ENCODE measurements at places on chromosomes 16 and 17.

DNA sequence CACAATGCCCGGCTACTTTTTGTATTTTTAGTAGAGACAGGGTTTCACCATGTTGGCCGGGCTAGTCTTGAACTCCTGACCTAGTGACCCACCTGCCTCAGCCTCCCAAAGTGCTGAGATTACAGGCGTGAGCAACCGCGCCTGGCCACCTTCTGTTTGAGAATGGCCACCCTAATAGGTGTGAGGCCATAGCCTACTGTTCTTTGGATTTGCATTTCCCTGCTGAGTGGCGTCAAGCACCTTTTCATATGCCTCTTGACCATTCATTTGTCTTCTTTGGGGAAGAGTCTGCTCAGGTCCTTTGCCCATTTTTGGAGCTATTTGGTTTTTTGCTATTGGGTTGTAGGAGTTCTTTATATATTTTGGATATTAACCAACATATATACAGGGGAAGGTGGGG lies 276.7 kb downstream of the PARN start:
- no peak for DNase-seq

DNA sequence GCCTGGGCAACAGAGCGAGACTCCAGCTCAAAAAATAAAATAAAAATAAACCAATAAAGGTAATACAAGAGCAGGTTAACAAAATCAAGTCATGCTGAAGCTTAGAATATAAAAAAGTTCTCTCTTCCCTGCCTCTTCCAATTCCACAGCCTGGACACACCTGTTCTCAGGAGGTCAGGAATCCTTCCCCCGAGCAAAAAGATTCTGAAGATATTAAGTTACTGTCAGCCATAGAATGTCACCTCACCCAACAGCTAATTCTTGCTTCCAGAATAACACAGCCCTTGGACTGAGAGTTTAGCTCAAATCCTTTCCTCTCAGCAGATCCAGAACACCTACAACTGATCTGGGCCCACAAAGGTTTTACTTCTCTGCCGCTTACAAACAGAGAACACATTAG lies 27.1 kb downstream of the SLC39A11 start:
- no peak for DNase-seq

DNA sequence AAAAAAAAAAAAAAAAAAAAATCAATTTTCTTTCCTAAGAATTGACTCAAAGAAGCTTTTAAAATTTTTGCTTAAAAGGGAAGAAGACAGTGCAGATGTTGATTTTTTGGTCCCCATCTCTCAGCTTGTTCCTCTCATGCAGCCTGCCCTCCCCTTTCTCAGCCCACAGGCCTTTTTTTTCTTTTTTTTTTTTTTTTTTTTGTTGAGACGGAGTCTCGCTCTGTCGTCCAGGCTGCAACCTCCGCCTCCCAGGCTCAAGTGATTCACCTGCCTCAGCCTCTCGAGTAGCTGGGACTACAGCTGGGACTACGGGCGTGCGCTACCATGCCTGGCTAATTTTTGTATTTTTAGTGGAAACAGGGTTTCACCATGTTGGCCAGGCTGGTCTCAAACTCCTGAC lies 17.7 kb downstream of the YPEL2 start:
- DNase-seq = no peak

- no peak for DNase-seq
Observed at GRCh38 chr17:69679829-69680228, 265.3 kb downstream of the MAP2K6 start.

DNA sequence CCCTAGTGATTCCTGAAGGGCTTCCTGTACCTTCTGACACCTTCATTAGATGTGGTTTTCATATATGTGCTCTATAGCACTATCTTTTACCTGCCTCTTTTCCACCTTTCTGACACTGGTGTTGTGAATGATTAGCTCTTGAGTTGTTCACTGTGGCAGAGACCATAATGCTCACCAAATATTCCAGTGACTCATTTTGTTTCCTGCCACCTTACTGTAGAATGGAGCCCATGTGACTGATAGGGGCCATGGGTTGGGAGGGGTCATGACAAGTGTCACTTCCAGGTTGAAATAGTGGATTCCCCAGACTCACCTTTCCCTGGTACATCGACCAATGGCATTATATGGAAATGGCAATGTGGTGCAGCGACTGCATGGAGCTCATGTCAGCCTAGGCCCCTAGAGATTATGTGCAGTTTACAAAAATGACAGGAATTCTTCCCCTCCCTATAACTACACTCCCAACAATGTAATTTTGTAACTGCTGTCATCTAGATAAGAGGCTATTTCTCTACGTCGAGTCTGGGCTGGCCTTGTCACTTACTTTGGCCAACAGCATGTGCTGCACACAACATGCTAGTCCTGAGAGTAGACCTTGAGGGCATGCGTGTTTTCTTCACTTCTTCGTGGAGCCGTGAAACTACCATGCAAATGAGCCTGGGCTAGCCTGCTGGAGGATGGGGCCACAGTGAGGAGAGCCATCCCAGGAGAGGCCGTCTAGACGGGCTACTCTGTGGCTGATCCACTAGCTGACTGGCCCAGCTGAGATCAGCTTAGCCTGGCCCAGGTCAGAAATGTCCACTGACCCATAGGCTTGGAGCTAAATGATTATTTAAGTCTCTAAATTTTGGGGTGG lies 409.5 kb downstream of the CA10 start:
- DNase-seq = no peak

DNA sequence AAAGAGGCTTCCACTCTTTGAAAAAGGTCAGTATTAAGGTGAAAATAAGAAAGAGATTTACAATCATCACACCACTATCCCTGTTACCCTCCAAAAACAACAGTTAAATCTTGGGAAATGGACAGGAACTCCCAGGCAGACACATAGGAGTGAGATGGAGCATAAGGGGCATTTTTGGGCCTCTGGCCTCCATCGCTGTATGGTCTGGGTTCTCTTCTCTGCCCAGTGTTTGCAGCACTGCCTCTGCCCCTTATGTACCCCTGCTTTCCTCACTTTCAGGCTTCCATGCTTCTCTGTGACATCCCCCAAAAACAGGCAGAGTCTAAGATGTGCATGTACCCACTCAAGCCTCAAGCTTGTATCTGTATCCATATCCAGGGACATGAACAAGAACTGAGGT lies 630 bp upstream of the HOXB2 start:
- no peak for DNase-seq

DNA sequence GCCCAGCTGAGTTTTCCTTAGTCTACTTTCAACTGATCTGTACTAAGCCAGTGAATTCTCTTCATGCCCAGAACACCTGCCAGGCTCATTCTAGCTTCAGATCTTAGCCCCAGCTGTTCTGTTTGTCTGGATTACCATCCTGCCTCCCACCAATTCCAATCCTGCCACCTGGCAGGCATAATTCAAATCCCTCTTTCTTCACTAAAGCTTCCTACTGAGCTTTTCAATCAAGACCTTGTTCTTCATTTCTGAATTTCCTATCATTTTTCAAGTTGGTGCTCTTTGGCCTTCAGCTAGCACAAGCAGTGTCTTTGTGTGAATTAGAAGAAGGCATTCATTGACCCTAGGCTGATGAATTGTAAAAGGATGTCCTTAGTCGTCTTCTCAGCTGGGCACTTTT lies 357.6 kb downstream of the UTP18 start:
- no peak for DNase-seq

DNA sequence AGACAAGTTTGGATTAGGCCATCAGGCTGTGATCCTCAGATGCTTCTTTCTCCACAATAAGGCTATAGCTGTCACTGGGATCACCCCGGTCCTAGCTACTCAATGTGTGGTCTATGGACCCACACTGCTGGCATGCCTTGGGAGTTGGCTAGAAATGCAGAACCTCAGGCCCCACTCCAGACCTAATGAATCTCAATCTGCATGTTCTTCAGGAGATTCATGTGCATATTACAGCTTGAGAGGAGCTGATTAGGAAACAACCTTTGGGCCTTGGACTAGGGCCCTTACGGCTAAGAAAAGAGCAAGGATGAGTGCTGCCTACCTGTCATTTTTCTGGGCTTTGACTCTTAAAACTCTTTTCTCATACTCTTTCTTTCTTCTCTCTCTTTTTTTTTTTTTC lies 7.5 kb downstream of the ADAT1 start:
- DNase-seq = no peak

DNA sequence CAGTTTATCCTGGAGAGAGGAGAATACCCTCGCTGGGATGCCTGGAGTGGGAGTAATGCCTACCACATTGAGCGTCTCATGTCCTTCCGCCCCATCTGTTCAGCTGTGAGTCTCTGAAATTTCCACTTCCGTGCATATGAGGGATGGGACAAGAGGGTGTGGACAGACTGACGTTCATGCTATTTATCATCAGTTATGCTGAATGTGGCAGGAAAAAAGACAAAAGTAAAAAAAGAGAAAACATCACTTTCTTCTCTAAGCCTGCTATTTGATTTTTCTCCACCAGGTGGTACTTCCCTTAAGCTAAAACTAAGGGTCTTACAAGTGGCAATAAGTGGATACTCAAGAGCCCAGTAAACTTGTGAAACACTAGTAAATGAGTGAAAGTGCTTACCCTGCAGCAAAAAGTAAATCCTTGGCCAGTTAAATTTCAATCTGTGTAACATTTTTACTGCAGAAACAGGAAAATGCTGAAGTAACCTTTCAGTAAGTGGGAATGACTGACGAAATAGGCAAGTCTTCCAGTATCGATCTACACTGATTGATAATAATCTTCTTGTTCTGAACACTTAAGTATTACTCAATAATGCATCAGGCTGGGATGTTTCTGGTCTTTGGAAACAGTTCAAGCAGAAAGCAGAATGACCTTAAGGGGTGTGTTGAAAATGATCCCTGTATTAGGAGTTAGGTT lies 5.6 kb downstream of the CRYBA1 start:
- peak; percentile 46 for DNase-seq

DNA sequence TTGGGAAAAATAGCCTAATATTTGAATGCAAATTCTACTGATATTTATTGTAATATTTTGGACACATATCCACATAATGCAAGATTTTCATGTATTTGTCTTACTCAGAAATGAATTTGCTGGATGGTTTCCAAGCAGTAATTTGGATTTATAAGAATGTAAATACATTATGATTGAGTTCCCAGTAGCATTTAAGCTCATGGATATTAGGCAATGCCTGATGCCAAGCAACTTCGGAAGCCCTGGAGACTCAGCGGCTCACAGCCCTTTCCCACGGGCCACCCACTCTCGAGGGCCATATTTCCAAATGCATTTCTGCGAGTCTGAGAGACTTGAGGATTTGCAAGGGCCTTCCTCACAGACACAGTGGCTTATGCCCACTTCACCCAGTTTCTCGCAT lies 62.1 kb upstream of the MYOCD start:
- DNase-seq = peak; percentile 42

DNA sequence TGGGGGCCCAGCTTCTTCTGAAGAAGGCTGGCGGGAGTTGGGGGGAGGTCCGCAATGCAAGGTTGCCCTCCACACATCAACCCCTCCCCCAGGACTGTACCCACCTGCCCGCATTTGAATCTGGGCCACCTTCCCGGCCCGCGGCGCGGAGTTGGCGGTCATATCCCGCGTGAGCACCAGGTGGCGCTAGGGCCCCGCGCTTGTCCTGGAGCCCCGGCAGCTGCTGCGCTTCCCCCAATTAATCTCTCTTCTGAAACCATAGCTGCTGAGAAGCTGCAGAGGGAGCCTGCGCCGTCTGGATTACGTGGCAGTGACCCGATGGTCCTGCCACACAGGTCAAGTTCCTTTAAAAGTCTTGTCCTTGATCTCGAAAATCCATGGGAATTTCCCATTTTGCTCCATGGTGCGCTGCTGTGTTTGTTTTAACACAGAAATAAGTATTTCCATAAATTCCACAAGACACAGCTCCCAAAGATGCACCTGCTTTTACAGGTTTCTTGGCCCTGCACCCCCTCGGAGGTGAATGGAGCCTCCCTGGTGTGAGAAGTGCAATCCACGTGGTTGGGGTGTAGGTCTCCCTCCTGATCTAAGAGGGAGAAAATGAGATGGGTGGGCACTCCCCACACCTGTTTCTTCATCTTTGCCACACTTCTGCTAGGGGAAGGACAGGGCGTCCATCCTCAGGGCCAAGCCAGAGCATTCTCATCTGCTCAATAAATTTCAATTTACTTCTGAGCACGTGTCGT lies 22.1 kb downstream of the COX4I1 start:
- DNase-seq = peak; percentile 67

GRCh38 chr16:84827897-84828296 lies 8.1 kb downstream of the CRISPLD2 start:
- no peak for DNase-seq

- DNase-seq = peak; percentile 38
Observed at GRCh38 chr17:73320601-73321264, 8.9 kb upstream of the CDC42EP4 start.

GRCh38 chr16:86619239-86619794 lies 41.0 kb downstream of the FOXL1 start:
- no peak for DNase-seq

DNA sequence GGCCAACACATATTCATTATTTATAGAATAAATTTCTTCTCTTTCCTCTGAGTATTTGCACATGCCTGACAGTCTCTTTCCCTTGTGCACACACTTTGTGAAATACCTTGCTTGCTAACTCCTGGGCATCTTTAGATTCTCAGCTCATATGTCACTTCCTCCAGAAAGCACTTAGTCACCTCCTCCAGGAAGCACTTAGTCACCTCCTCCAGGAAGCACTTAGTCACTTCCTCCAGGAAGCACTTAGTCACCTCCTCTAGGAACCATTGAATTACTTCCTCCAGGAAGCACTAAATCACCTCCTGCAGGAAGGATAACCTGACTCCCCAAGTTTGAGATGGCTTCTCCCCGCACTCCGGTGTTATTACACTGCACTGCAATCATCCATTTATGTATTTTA lies 462.5 kb upstream of the EEF2KMT start:
- DNase-seq = no peak

GRCh38 chr17:40122136-40122998 lies 596 bp downstream of the MSL1 start:
- DNase-seq = peak; percentile 55

DNA sequence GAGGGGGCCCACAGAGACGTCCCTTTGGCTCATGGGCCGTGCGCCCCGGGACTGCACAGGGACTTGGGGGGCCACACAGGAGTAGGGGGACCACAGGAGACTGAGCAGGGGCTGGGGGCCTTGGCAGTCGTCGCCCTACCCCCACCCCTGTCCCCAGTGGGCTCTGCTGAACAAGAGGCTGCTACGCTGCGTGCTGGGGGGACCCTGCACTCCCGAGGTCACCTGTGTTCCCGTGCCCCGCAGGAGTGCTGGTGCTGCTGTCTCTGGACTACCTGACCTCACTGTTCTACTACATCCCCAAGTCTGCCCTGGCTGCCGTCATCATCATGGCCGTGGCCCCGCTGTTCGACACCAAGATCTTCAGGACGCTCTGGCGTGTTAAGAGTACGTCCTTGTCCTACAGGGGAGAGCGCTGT lies 14.4 kb upstream of the RNF213 start:
- DNase-seq = no peak

GRCh38 chr17:55580596-55581133 lies 69.4 kb upstream of the SMIM36 start:
- DNase-seq = no peak

DNA sequence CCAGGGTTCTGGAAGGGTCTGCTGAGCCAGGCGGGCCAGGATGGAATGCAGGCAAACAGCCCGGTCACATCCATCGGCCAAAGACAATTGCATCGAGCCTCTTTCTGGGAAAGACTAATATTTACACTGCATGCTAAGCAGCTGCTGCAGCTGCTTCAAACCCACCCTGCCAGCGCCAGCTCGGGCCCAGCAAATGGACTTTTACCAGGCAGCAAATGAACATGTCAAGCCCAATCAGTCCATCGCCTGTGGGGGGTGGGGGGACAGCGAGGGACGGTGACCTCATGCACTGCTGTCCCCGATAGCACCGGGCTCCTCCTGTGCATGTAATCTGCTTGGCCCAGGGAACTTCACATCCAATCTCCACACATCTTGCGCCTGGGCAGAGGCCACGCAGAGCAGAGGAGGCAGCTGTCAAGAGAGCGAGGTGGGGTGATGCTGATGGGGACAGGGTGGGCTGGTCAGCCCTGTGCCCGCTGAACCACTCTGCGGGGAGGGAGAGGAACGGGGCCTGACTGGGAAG lies 39.4 kb upstream of the CDH5 start:
- no peak for DNase-seq
